Posterior vena cava (tissue), 2 donors: ENCODE measurements at places on chromosomes 5 and 9. TPM values are rescaled to one million over a fixed set of nuclear protein-coding genes. Genes with fewer than 3 reads are reported as not detected.

DNA sequence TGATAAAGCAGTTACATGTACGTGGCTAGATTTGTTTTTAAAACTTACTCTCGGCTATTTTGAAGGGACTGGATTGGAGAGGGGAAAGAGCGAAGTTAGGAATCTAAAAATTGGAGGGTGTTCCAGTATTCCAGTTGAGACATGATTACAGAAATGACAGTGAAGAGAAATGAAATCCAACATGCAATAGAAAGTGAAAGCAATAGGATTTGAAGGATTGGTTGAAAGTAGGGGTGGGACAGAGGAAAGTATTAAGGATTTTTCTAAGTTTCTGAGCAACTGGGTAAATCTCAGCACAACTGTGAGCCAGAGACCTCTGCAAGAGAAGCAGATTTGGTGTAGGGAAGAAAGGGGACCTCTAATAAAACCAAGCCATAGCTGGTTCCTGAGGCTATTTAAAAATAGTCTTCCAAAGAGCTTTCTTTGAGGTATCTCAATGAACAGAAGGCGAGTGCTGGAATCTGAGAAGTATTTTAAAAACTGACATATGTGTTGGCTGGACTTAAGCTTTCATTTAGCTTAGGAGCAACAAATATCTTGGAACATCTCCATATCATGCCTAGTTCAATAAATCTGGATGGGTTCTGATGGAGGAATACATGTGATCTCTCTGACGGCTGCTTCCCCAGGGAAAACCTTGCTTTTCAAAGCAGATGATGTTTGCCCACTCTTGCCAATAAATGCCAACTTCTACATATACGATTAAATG, 110.4 kb upstream of the IFNK start:
- no peak for DNase-seq

DNA sequence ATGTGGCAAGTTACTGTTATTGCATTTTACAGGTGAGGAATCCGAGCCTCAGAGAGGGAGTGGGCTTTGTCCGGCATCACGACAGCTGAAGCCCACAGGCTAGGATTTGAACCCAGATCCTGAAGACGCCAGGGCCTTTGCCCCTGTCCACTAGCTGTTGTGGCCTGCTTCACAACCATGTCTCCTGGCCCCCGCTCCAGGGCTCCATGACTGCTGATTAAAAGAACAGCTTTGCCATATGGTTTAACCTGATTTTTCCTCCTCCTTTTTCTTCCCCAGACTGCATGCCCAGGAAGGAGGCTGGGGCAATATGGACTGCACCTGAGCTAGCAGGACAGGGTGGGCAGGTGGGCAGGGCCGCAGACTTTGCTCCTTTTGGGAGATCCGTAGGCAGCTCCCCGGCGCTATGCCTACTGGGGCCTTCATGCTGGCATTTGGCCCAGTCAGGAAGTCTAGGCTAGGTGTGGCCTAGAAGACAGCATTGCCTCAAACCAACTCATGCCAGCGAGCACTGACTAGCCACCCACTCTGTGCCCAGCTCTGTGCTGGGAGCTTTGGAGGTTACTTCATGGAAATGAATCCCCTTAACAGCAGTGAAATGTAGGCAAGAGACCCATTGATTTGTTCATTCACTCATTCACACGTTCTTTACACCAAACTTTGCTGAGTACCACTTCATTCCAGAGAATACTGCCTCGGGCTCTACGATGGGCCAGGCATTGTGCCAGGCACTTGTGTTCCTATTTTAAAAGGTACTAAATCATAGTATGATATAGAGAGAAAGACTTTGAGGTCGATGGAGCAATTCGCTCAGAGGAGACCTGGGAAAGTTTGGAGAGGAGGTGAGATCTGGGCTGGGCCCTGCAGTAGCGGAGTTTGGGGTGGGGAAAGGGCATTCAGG, 94.3 kb upstream of the CPEB4 start:
- no peak for DNase-seq

- no peak for DNase-seq
Measured at GRCh38 chr5:147805030-147805454, 22.5 kb upstream of the JAKMIP2 start.

GRCh38 chr5:85515588-85515987, 1102.2 kb upstream of the COX7C start:
- no peak for DNase-seq

DNA sequence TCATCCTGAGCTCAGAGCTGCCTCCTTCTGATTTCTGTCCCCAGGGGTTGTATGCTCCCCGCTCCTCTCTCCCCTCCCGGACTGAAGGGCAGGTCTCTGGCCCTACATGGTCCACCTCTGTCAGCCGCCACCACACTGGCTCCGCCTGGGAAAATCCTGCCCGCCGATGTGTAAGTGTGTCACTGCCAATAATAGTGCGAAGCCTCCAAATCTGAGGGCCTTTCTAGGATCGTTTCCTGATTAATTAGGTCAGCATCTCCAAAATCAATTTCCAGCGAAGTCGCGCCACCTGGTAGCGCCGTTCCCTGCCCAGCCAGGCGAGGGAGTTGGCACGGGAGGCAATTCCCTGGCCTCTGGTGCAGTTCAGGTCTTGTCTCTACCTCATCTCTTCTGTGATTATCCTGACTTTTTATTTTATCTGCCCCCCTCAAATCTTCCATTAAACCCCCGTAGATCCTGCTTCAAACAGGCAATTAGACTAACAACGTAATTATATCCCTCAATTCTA, 73.5 kb downstream of the ZNF618 start:
- no peak for DNase-seq

DNA sequence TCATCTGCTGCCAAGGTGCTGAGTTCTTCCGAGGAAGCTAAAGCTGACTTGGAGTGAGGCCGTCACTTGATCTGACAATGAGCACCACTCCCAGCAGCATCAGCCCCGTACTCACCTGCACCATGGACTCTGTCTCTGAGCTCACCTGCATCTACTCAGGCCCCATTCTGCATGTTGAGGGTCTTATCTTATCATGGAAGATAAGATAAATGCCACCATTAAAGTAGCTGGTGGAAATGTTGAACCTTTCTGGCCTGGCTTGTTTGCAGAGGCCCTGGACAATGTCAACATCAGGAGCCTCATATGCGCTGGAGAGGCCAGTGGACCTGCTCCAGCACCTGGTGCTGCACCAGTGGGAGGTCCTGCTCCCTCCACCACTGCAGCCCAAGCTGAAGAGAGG, 35.0 kb upstream of the HMGCS1 start:
- no peak for DNase-seq

- DNase-seq: no peak
Measured at GRCh38 chr9:752681-753200, 88.8 kb upstream of the DMRT1 start.

GRCh38 chr5:180590543-180591310, 572 bp downstream of the SCGB3A1 start:
- DNase-seq: no peak

PTPA gene
- 100 TPM for total RNA-seq
